Bronchial epithelial cell (primary cell): ENCODE measurements at places on chromosomes 6 and 20.

GRCh38 chr6:37051138-37052026, 45.9 kb downstream of the FGD2 start:
- DNase-seq, result peak; percentile 44

DNA sequence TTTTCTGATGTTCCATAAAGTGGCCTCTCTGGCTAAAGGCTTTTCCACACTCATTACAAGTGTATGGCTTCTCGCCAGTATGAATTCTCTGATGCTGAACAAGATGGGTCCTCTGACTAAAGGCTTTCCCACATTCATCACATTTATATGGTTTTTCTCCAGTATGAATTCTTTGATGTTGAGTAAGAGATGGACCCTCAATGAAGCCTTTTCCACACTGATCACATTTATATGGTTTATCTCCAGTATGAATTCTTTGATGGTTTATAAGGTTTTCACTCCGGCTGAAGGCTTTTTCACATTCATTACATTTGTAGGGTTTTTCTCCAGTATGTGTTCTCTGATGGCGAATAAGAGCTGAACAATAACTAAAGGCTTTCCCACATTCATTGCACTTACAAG, 20.4 kb downstream of the ZNF184 start:
- no peak for DNase-seq

DNA sequence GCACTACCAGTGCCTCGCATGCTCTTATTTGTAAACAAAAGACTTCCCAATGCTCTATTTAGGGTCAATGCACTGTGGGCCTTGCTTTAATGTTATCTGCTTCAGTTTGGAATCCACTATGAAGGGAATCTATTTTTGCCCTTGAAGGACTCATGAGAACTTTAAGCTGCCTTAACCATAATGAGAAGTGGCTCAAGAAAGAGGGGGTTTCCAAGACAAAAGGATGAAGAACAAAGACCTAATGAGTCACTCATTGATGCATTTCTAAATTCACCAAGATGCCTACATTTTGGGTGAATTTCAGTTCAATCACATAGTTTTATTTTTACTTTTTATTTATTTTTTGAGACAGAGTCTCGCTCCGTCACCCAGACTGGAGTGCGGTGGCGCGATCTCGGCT, 228.2 kb downstream of the LY86 start:
- DNase-seq, result no peak

DNA sequence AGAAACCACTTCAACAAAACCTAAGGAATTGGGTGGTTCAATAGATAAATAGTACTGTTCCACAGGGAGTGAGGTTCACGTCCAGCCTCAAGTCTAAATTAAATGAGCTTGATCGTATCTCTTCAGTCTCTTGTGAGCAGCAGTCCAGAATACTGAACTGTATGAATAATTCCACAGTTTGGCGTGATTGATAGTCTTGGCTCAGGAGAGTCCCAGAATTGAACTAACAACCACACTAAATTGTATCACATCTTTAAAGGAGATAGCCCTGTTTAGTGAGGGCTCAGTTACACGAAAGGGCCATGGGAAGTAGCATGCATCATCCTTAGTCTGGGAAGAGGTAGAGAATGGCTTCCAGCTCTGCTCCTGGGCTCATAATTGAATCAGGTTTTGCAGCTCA, 224.6 kb downstream of the PACRG start:
- no peak for DNase-seq

GRCh38 chr20:31824554-31825313, 5.6 kb downstream of the MYLK2 start:
- no peak for DNase-seq

DNA sequence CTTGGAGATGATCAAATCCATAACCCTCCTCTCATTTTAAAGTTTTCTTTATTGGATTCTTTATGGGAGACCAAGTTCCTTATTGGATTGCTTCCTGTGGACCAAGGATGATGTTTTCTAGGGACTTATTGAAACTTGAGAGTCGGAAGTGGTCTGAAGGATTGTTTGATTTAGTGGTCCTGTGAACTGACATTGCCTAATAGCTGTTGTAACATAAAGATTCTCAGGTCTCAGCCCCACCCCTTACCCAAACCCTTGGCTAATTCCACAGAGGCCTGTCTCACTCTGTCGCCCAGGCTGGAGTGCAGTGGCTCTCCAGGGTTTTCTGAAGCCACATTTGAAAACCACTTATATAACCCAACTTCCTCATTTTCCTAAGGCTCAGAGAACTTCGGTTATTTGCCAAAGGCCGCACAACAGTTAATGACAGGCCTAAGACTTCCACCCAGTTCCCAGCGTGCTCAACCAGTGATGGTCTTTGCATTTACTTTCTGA, 77.0 kb downstream of the ATXN1 start:
- DNase-seq, result peak; percentile 55

- peak; percentile 55 for DNase-seq
These were observed 170.2 kb downstream of the PREX1 start for GRCh38 chr20:48657426-48658197.

DNA sequence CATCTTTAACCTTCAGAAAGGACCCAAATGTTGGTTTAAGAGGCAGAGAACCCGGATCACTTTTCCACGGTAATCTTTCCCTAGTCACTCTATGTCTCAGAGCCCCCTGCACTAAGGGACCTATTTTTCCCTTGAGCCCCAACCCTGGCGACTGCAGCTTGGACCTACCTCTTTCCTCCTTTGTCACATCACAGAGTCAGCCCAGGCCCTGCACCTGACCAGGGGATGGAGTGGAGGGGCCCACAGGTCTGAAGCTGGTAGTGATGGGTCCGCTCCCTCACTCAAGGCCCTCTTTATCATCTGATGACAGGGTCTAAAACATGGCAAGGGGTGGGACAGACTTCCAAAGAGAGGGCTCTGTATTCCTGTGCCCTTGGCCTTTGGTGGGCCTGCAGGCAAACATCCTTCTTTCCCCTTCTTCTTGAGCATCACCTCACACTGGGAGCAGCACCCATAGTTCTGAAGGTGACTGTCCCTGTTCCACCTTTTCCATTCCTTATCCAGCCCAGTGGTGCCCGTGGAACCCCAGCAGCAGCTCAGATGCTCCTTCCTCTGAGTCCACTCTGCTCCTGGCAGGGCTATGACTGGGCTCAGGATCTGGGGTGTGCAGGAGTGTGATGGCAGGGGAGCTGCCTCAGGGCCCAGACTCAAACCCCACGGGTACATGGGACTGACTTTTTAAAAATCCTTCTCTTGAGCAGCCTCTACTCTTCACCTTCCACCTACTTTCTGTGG, 6.3 kb downstream of the RAET1L start:
- no peak for DNase-seq

DNA sequence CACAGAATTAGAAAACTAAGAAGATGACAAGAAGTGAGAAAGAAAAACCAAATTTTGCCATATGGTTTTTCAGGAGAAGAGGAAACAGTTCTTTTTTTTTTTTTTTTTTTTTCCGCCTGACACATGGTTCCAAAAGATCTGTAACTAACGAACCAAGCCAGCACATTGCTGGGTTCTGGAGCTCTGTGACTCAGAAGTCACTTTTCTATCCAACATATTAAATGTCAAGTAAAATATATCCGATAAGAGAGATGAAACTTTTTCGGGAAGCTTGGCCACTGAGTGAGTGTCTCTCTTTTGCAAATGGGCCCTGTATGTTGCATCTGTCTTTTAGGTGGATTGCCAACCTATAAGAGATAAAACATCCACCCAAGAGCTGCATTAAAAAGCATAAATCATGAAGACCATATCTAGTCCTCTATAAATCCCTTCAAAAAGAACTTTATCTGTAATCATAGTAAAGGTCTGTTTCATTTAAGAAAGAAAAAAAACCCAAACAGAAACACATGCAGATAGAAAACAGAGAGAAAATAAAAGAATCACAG, 4.6 kb downstream of the METTL24 start:
- no peak for DNase-seq

DNA sequence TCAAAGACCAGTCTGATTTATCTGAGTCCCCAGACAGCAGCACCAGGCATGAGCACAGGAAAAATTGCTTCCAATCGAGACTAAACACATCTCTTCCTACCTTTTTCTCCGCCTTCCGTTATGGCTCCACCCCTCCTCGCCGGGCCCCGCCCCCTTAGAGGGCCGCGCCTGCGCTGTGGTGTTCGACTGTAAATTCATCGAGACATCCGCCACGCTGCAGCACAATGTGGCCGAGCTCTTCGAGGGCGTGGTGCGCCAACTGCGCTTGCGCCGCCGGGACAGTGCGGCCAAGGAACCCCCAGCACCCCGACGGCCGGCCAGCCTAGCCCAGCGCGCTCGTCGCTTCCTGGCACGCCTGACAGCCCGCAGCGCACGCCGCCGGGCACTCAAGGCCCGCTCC, 8.9 kb downstream of the REM1 start:
- DNase-seq, result peak; percentile 13

DNA sequence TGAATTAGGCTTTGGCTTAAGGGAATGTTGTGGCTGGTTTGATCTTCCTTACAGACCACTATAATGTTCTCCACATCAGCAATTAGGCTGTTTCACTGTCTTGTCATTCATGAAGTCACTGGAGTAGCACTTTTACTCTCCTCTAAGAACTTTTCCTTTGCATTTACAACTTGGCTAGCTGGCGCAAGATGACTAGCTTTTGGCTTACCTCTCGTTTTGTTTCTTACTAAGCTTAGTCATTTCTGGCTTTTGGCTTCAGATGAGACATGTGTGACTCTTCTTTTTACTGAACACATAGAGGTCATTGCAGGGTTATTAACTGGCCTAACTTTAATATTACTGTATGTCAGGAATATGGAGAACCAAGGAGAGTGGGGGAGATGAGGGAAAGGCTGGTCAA, 143.2 kb downstream of the PTCHD4 start:
- DNase-seq, result peak; percentile 5

DNA sequence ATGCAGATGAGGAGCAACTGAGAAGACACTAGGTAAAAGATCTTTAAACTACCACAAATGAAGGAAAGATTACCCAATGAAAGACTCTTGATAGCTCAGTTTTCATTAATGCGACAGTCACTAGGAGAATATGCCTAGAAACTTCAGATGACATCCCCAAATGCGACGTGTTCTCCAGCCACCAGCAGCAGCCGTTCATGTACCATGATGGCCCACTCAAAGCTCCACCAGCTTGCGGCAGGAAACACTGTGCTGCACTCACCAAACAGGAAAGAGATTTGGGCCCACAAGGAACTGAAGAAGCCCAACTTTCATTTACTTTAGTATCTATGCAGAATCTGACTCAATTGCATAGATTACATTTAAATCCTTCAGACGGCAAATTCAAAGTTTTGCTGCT, 7.5 kb downstream of the DIDO1 start:
- DNase-seq, result no peak

- DNase-seq, result no peak
These were observed 20.1 kb downstream of the DCBLD1 start for GRCh38 chr6:117502580-117502979.

DNA sequence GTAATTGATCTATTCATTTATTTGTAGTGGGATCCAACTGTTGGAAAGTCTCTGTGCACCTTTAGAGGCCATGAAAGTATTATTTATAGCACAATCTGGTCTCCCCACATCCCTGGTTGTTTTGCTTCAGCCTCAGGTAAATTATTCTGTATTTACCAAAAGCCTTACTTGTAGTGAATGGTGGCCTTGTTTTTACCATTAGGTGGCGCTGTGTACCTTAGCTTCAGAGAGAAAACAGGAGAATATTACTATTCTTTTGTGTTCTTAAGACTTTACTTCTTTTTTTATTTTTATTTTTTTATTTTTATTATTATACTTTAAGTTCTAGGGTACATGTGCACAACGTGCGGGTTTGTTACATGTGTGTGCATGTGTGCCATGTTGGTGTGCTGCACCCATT, 23.7 kb downstream of the PEX7 start:
- DNase-seq, result peak; percentile 64
